ENCODE measurements at places on chromosomes 13 and 19. TPM values are rescaled to one million over a fixed set of nuclear protein-coding genes. Genes with fewer than 3 reads are reported as not detected.

- no peak overlapping the region for H3K4me3 ChIP-seq
- DNase-seq: no peak
- no peak overlapping the region for H3K27ac ChIP-seq
- no peaks in the 10 kb centered on the region for H3K4me1 ChIP-seq
- no peaks in the 10 kb centered on the region for H3K27me3 ChIP-seq
These were observed 96.4 kb upstream of the STARD13 start for GRCh38 chr13:33381906-33382305.

DNA sequence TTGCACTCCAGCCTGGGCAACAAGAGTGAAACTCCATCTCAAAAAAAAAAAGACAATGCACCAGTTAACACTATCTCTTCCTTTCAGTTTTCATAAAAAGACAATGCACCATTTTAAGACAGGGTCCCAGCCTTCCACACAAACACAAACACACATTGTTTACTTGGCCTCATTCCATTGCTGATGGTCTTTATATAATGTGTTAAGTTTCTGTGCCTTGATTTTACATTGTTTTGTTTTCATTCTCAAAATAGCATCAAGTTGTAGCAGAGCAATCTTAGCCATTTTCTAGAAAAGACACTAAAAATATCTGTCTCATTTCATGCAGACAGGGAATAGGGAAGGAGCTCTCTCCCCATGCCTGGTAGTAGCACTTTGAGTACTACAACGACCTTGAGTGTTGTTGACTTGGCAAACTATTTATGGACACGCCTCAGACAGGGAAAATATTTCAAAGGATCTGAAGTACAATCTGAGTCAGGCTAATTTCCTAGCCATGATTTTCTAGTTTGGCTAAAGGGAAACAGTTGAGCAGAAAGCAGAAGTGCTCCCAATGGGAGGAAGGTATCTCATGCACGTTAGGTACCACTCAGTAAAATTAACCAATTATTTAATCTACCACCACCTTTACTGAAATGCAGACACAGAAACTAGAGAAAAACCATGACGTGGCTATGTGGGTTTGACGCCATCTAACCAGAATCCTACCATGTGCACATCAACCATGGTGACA is 120.6 kb downstream of the ABCC4 start:
- H3K4me3 ChIP-seq: no peak overlapping the region
- H3K36me3 ChIP-seq: no peaks in the 10 kb centered on the region
- no peaks in the 10 kb centered on the region for H3K27me3 ChIP-seq

DNA sequence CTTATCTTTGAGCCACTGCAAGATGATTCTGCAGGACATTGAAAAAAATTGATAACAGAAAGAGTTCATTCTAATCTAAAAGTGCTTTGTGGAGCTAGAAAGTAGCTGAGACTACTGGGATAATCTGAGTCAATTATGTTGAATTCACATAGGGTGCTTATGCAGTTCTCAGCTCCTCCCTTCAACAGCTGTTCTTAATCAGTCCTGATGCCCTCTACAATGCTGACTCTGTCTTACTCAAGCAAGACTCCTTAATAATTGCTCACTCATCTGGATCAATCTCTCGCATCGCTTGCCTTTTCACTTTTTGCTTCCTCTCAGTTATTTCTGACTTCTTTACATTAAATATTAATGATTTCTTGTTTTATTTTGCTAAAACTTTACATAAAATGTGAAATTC is 182.1 kb downstream of the PCDH17 start:
- H3K36me3 ChIP-seq: peaks cover 6% of the 10 kb centered on the region
- H3K4me1 ChIP-seq: no peaks in the 10 kb centered on the region
- H3K4me3 ChIP-seq: no peak overlapping the region
- no peak overlapping the region for H3K27ac ChIP-seq

IZUMO4 gene
- total RNA-seq: 5.7 TPM
